SHP77 (cell line): ENCODE measurements at places on chromosomes 7 and 10.

DNA sequence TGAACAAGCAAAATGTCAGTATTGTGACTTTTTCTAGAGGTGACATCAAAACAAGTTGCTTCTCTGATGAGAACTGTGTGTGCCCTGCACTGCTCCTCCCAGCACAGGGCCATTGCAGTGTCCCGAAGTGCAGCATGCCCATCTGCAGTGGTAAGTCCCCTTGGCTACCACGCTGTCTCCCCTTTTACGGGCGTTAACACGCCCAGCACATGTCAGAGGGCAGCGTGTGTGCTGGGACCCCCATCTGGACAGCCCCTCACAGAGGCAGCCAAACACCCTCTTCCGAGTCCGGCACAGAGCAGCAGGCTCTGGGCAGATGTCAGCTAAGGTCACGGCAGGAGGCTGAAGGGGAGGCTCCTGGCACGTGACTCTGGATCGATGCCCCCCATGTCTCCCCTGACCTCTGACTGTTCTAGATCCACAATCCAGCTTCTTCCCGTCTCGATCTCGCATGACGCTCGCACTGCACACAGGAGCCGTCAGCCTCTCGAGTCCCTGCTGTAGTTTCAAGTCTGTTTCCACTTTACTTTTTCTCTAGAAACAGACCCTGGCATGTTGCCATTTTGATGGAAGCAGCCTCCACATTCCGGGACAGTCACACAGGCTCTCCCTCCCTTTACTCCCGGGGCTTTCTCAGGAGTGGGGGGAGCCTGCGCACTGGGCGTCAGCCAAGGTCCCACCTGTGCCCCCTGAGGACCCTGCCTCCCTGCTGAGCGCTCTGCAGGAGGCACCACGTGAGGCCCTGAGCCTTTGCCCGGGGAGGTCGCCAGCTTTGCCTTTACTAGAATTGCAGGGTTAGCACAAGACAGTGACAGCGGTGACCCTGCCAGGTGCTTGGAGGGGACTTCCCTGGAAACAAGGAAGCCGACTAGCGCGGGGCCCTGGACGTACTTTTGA lies 133.8 kb downstream of the TCERG1L start:
- no peak for DNase-seq

GRCh38 chr10:52864201-52865106 lies 91.9 kb upstream of the MBL2 start:
- DNase-seq: no peak

- DNase-seq: no peak
Measured at GRCh38 chr10:113960617-113961181, 83.0 kb upstream of the ADRB1 start.

DNA sequence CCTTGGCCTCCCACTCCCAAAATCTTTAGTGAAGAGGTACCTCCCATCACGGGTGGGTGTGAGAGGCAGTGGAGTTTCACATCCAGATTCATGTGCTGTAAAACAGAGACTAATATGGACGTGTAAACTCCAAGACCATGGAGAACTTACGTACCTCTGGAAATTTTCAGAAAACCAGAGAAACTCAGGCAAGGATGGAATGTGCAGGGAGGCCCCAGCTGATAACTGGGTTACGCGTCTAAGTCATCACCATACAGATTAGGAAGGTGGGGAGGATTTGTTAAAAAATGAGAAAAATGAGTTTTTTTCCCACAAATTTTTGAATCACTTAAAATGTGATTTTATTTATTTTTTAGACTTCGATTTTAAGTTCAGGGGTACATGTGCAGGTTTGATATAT lies 16.3 kb upstream of the STN1 start:
- DNase-seq: no peak

DNA sequence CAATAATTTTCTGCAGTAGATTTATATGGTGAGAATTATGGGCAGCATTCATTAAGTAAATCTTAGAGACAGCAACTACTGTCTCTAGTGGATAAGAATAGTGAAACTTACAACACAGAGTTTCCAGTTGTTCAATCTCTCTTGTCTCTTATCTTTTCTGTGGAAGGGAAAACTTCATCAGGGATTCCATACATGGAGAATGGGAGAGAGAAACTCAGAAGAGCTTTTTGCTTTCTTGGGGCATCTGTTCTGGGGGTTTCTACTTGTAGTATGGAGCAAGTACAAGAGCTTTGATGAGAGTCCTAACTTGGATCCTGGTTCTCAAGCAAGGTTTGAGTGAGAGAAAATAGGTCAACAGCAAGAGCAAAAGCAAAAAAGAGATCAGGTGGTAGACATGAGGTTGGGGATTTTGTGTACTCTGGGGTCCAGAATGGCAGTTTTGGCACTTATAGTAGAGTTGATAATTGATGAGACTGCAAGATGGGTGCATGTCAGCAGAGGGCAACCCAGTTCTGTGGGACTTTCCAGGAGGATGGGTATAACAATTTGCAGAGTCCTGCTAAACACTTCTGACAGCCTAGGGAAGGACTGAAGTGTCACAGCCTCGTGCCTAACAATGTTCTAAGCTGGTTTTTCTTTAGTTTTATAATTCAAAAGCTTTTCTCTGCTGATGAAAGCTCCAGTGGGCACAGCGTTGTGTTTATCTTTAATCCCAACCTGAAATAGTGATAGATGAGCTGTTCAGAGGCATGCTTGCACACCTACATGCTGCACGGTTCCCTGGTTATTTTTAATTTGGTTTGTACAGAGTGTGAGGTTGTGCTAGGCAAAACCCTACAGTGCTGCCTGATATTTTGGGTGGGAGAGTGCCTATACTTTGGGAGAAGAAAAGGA lies 32.0 kb upstream of the STRIP2 start:
- DNase-seq: no peak

DNA sequence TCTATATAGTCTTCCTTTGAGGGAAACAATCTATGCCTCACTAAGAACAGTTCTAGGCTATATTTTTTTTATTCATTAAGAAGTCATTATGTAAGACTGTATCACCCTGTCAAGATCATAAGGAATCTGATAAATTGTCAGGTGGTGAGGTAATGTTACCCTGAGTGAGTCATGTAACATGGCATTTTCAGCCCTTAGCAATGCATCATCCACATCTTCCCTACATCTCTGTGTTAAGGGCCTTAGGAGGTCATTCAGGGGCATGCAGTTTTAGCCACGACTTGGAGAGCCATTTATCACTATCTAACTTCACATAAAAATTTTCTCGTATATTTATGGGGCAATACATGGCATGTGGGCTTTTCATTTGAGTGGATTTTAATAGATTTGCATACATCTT lies 924.5 kb upstream of the MBL2 start:
- DNase-seq: no peak

GRCh38 chr7:44077061-44077460 lies 5.3 kb downstream of the POLM start:
- no peak for DNase-seq

DNA sequence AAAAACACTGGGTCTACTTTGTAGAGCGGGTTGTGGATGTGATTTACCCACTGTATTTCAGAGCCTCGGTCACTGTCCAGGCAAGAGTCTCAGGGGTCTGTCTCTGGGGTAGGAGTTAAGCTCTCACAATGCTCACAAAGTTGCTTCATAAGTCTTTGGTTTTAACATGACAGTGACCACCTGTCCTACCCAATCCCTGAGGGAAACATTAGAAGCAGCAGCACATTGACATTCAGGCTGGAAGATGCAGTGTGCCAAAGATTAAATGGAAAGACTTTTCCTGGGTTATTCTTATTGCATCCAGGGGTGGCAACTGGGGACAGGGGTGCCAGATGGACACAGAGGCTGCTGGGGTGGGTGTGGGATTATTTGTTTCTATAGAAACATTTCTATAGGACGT lies 330.0 kb downstream of the RNLS start:
- no peak for DNase-seq

DNA sequence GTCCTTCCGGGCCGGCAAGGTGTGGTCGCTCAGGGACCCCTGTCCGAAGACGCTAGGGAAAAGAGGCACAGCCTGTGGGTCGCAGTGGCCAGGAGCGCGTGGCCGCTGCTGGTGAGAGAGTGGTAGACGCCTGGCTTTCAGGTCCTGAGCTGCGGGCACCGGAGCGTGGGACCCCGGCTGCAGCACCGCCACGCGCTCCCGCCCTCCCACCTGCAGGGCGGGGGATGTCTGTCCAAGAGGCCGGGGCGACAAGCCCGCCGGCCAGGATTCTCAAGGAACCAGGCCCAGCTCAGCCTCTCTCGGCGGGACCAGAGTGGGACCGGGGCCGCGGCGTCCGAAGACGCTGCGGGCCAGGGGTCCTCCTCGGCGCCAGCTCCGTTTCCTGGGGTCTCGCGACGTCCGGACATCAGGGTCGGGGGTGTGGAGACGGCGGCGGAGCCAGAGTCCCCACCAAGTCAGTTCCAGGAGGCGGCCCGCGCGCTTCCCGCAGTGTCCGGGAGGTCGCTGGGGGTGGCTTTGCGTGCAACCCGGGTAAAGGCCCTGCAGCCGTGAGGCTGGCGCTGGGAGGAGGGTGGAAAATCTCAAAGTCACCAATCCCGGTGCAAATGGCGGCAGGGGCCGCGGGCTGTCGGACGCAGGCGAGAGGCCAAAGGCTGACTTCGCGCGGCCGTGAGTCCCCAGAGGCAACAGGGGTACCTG lies 5.5 kb downstream of the ZNF503 start:
- no peak for DNase-seq

GRCh38 chr7:140060243-140060630 lies 2.5 kb downstream of the PARP12 start:
- DNase-seq: no peak

DNA sequence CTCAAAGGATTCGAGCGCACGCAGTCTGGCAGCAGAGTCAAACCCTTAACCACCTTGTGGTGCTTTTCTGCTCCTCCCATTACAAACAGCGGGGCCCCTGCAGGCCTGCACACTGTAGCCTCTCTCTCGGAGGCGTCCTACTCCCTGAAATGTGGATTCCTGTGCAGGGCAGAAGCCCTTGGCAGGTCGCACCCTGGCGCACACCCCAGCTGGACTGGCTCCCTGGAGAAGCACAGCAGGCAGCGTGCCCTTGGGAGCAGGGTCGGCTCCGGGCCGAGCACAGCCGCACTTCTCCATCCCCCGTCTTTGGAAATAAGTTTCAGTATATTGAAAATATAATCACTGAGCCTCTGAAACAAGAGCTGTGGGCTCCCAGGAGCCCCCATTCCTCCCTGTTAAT lies 144.1 kb downstream of the C10orf105 start:
- no peak for DNase-seq

GRCh38 chr7:107815254-107815882 lies 12.3 kb upstream of the SLC26A3 start:
- no peak for DNase-seq

DNA sequence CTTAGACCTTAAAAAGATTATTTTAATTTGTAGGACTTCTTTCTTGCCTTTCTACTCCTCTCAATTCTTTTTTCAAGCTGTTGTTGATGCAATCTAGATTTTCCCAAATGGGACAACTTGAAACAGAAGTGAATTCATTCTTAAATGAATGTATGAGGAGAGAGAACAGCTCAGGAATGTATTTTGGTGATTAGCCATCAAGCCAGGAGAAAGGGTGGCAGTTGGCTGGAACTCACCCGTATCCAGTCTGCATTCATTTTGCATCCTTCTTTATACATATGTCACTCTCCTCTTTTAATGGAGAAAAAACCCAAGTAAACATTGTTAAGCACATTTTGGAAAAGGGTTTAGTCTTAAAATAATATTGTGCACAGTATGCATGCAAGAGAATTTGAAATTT lies 251.3 kb downstream of the REEP3 start:
- DNase-seq: no peak

GRCh38 chr10:59099481-59099880 lies 77.0 kb upstream of the PHYHIPL start:
- DNase-seq: no peak

GRCh38 chr7:79403451-79403850 lies 50.0 kb downstream of the MAGI2 start:
- no peak for DNase-seq

- no peak for DNase-seq
Measured at GRCh38 chr10:58302254-58302653, 32.6 kb upstream of the UBE2D1 start.

DNA sequence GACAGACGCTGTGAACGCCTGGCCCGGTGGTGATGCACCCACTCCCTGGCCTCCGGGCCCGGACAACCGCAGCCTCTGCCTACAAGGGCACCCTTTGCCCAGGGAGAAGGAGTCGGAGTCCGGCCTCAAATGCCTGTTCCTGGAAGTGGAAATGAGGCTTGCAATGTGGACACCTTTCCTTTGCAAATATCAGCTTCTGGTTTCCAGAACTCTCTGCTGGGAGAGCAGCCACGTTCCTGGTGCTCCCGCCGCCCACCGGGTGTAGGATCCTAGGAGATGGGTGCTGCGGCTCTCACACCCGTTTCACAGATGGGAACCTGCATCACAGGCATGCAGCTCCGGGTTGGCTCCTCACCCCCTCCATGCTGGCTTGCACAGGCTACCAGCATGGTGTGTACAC lies 2.9 kb downstream of the FOXL3 start:
- no peak for DNase-seq
